ENCODE measurements at places on chromosomes 6 and 20.

DNA sequence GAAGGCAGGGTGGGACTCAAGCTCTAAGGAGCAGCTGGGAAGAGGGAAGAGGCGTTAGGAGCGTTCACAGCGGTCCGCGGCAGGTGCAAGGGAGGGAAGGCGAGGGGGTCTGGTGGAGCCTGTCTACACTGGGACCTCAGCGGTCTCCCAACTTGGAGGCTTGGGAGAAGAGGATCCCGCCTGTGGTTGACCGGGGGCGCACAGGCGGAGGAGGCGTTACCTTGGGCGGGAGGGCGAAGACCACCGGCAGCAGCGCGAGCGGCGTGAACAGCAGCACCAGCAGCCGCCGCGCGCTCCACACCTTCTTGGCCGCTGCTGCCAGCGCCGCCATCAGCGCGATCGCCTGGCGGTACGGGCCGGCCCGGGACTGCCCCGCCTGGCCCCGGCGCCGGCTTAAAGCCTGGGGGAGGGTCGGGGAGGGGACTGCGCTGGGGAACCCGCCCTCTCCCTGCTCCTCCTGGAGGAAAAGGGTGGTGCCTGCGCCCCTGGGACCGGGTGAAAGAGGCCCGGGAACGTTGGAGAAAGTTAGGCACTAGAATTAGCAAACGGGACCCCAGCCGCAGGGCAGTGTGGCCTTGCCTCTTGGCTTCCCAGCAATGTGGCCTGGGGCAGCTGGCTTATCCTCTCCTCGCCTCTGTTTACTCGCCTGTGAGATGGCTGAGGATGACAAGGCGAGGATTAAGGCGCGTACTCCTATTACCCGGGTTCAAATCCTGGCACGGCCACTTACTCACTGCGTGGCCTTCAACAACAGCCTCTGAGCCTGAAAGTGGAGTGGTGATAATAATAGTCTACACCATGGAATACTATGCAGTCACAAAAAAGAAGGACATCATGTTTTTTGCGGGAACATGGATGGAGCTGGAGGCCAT lies at the start of gene SLC13A3:
Gene SLC13A3 (minus strand): TSS at position 369 of the 872 bp plus-strand sequence. CDS start 38 bp downstream, at position 331.
- no peak for DNase-seq

- DNase-seq: no peak
Observed at GRCh38 chr20:21503345-21503744, 10.5 kb downstream of the NKX2-2 start.

DNA sequence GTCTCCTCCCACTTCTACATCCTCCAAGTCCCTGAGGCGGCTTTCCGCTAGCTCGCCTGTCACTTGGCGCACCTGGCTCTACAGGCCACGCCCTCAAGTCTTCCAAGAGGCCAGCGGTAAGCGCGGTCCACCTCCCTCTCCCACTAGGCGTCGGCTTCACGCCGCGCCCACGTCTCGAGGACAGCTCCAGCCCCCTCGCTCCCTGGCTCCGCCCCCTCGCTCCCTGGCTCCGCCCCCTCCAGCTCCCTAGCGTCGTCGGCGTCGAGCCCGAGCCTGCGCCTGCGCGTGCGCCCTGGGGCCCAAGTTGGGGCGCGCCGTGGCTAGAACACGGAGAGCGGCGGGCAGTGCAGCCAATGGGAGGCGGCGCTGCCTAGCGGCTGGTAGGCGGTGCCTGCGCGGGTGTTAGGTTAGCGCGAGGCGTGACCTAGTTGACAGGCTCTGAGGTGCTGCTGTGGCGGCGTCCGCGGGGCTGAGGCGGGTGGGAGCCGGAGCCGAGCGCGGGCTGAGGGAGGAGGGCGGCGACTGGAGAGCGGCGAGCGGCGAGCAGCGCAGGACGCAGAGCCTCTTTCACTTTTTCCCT lies at the start of gene MACROD2:
Gene MACROD2 (plus strand): TSS at position 431 of the 580 bp plus-strand sequence.
- peak; percentile 4 for DNase-seq

DNA sequence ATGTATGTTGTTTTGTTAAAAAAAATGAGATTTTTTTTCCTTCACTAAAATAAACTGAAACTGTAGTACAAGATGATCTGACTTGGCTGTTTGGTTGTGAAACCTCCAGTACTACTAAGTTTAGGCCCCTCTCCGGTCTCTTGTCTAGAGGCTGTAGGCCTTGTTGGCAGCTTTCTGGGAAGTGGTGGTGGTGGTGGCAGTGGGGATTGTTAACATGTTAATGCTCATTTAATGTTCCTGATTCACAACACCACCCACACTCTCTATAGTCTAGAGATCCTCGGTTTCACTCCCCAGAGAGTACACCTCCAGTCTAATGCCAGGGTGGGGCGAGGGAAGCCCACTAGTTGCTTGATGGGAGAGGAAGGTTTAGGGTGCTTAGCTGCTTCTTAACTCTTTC lies 24.1 kb downstream of the STK4 start:
- no peak for DNase-seq

DNA sequence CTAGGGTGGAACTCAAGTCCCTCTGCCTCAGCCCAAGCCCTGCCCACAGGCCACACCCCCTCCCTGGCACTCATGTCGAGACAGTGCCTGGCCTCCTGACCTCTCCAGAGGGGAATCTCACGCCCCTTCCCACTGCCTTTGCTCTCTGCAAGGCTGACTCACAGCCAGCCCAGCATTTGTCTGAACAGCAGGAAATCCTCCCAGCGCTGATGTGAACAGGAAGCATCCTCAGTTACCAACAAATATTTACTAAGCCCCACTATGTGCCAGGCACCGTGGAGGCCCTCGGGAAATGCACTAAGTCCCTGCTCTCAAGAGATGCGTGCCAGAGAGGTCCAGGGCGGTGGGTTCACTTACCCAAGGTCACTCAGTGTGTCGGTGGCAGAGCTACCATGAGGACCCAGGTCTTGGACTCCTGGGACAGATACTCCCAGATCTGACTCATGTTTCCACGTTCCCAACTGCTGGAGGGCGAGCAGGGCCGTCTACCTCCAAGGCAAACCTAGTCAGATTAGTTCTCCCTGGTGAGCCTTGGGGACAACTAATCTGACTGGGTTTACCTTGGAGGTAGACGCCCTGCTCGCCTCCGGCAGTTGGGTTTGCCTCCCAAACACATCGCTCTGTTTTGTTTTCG lies 7.8 kb downstream of the ADA start:
- no peak for DNase-seq

DNA sequence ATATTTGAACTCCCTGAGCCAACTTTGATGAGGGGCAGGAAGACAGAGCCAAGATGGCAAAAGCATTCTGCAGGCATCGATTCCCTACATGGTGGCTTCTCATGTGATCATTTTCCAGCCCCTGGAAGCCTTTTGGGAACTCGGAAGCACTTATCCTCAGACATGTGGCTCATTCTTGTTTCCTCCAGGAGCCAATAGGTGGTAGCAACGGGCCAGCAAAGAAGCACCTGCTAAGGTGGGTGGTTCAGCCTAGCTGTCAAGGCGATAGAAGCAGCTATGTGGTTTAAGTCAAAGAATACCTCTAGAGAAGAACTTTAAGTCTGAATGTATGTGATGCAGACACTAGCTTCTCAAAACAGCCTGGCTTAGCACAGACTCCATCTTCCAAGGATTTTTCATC lies 64.9 kb upstream of the PAX1 start:
- no peak for DNase-seq

GRCh38 chr6:43767553-43768505 lies 2.2 kb upstream of the VEGFA start:
- DNase-seq: no peak

GRCh38 chr6:42375007-42375635 lies 76.6 kb downstream of the TRERF1 start:
- no peak for DNase-seq

DNA sequence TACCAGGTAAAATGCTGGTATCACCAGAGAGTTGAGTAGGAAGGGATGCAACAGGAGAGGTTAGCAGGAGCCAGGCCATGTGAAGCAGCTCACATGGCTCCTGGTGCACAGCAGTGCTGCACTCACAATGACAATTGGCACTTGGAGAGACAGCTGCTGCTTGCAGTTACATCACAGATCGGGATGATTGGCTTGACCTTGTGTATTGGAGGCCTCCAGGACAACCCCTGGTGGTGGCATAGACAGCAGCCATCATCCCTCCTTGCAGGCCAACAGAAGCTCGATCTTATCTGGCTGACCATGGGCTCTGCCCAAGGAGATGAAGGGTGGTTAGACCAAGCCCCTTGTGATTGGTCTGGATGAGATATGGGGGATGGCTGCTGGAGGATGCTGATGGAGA lies 73.0 kb downstream of the EYA2 start:
- no peak for DNase-seq

DNA sequence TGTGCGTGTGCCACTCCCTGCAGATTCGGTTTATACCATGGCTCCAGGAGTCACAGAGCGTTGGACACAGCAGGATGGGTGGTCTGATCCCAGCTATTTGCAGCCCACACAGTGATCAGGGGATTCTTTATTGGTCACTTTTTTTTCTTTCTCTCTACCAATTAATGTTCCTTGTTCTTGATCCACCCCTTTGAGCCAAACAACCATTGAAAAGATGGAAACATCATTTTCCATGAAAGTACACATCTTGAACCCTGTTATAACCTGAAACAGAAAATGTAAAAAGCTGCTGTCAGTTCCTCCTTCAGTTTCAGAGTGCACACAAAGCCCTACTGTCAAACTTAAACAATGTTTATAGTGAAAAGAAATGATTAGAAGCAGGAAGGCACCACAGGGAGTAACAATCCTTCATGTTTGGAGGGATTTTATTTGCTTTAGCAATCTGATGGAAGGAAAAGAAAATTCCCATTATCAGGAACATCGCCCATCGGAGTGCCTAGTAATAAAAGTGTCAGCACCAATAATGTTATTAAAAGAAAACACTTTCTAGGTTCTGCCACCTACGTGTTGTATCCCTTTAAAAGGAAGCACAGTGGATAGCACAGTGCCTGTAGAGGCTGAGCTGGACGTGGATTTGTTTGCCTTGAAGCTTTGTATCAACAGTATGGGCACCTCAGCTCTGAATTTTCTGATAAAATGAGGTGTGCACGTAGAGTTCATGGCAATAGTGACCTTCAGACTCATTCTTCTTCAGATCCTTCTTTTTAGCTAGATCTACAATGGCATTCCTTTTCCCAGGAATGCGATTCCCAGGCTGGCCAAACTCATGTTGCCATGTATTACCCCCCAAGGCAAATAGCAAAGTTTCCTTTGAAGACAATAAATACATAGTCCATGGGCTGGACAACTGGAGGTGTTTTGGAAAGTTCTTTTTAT lies 16.1 kb upstream of the THBD start:
- no peak for DNase-seq

DNA sequence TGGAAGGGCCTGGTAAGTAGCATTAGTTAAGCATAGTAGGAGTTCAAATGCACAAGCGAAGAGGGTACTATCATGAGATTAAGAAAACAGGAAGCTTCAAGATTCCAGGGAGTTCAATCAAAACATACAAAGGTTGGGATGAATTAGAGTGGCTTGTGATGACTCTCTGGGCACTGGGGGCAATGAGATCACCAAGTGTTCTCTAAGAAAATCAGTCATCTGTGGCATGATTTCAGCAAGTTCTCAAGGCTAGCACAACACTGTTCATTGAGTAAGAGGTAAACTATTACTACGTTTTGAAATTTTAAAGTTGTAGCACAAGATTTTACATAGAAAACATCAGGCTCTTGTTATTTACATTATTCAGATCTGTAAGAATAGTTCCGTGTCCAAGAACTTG lies 139.7 kb upstream of the FLRT3 start:
- no peak for DNase-seq

GRCh38 chr20:6764619-6765018 lies 2.9 kb upstream of the BMP2 start:
- no peak for DNase-seq

DNA sequence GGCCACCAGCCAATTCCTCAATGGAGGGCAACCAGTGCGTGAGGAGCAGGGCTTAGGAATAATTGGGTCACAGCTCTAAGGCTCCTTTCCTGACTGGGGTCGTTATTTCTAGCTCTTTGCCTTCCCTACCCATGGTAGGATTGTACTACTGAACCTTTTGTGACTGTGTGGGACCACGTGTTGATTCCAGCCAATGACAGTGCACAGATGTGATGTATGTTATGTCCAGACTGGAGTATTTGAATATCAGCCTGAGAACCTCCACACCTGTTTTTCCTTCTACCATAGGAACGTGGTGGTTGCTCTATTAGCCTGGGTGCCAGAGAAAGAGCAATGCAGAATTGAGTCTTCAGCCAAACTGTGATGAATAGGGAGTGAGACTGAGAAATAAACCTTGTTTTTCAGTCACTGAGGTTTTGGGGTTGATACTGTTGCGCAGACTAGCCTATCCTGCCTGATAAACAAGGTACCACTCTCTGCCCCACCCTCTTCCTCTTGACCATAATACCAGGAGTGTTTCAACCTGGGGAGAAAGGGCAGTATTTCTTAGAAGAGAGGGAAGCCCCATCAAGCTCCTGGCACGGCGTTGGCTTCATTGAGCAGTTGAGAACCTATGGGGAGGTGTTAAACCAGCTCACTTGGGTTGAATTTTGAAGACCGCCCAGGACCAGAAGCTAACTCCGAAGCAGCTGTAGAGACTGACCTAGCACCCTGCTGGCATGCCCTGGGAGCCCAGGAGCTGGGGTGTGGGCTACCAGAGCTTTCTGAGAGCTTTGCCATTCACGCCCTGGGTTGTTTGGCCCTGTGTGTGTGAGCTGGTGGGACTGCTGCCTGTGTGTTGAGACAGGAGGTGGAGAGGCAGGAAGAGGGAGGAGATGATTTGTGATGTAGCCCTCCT lies 105.5 kb upstream of the BACH2 start:
- no peak for DNase-seq

DNA sequence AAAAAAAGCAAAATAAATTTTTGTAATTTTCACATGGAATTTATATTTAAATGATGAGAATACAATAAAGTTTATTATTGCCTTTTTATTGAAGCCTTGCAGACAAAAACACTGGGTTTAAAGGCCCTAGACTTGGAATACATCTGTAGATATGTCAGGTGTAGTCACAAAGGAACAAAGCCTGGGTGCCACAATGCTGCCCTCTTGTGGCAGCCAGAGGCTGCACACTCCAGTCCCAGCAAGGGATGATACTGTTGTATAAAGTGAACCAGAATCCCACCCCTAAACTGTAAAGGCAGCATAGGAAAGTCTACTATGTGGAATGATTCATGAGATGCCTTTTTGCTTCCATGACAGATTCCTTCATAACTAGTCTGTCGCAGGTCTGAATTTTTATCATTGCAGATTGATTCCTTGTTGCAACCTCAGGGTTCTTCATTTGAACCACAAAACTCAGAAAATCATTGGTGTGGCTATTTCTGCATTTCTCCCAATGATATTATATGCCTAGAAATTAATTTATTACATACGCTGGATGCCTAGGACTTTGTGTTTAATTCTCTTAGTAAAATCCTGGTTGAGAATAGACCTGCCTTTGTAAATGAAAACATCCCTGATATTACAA lies 37.0 kb downstream of the MAK start:
- peak; percentile 14 for DNase-seq

- no peak for DNase-seq
Observed at GRCh38 chr6:157029980-157030690, 253.0 kb downstream of the ARID1B start.

All from stimulated activated CD8-positive, alpha-beta memory T cell treated with anti-CD3 and anti-CD28 coated beads, Interleukin-7, amount 100 ng/mL, for 24 hours (primary cell).